Thyroid gland (tissue), 4 donors: ENCODE measurements at places on chromosomes 5 and 9. TPM values are rescaled to one million over a fixed set of nuclear protein-coding genes. Genes with fewer than 3 reads are reported as not detected.

SLC6A7 gene
- not detected for total RNA-seq

ARL14EPL gene
- total RNA-seq, result not detected

SPRY4 gene
- 22.8 TPM for total RNA-seq

TAF11L5 gene
- total RNA-seq, result not detected

DDX46 gene
- 37.3 TPM for total RNA-seq

FBP2 gene
- total RNA-seq, result not detected

ARID3C gene
- total RNA-seq, result not detected

TEX48 gene
- total RNA-seq, result not detected

PCDHA1 gene
- total RNA-seq, result not detected

ADCY2 gene
- 2.7 TPM for total RNA-seq

SMC5 gene
- 33.1 TPM for total RNA-seq

PPIC gene
- total RNA-seq, result 122 TPM

HOMER1 gene
- 37.2 TPM for total RNA-seq

CREBRF gene
- 68.7 TPM for total RNA-seq

LCN10 gene
- 5.8 TPM for total RNA-seq

GCNT4 gene
- 0.94 TPM for total RNA-seq

SMIM32 gene
- not detected for total RNA-seq

NEUROG1 gene
- not detected for total RNA-seq

SELENOP gene
- 637 TPM for total RNA-seq

IFNA13 gene
- total RNA-seq, result not detected

TMEM267 gene
- 40.4 TPM for total RNA-seq

SPATA6L gene
- 14.3 TPM for total RNA-seq

PCDHGB4 gene
- total RNA-seq, result 10.5 TPM

DRD1 gene
- not detected for total RNA-seq

GNA14 gene
- total RNA-seq, result 19.9 TPM

GNG10 gene
- 51.3 TPM for total RNA-seq

PCDHA6 gene
- total RNA-seq, result 0.78 TPM

SLC34A1 gene
- total RNA-seq, result not detected

TRMO gene
- 60.3 TPM for total RNA-seq

GRIA1 gene
- total RNA-seq, result 0.21 TPM

SAPCD2 gene
- 0.27 TPM for total RNA-seq

INSL4 gene
- not detected for total RNA-seq

SLC6A3 gene
- 0.67 TPM for total RNA-seq

C9orf50 gene
- total RNA-seq, result not detected

CACNA1B gene
- total RNA-seq, result 0.13 TPM

FAM200C gene
- total RNA-seq, result 5.8 TPM

TXNDC8 gene
- not detected for total RNA-seq

TTC39B gene
- 10.3 TPM for total RNA-seq

GM2A gene
- total RNA-seq, result 23.8 TPM

LRRC19 gene
- not detected for total RNA-seq

SPOCK1 gene
- total RNA-seq, result 15.8 TPM

STPG3 gene
- total RNA-seq, result not detected

MAP1B gene
- 94.9 TPM for total RNA-seq

IDNK gene
- total RNA-seq, result 7.4 TPM

PKD2L2 gene
- total RNA-seq, result not detected

SPINK7 gene
- not detected for total RNA-seq

SV2C gene
- not detected for total RNA-seq

NXNL2 gene
- total RNA-seq, result 1.3 TPM

SOHLH1 gene
- not detected for total RNA-seq

COL5A1 gene
- 8.0 TPM for total RNA-seq

SSNA1 gene
- 97.5 TPM for total RNA-seq

LTC4S gene
- total RNA-seq, result 28.2 TPM

GLRA1 gene
- not detected for total RNA-seq

SLCO6A1 gene
- not detected for total RNA-seq

GMCL2 gene
- total RNA-seq, result not detected

ESM1 gene
- total RNA-seq, result 0.40 TPM

IFNA2 gene
- total RNA-seq, result not detected

KCNMB1 gene
- total RNA-seq, result 0.22 TPM
